Spleen (tissue), 13 donors: ENCODE measurements at places on chromosomes 6 and 20. TPM values are rescaled to one million over a fixed set of nuclear protein-coding genes. Genes with fewer than 3 reads are reported as not detected.

- peaks cover 68% of the 10 kb centered on the region for H3K36me3 ChIP-seq
- H3K27me3 ChIP-seq, result no peaks in the 10 kb centered on the region
- peaks cover 60% of the 10 kb centered on the region for H3K4me1 ChIP-seq
- no peak overlapping the region for H3K27ac ChIP-seq
These were observed 4.2 kb downstream of the SRSF3 start for GRCh38 chr6:36598326-36598725.

ARMH2 gene
- total RNA-seq, result not detected

PRICKLE4 gene
- total RNA-seq, result 12.4 TPM

DNA sequence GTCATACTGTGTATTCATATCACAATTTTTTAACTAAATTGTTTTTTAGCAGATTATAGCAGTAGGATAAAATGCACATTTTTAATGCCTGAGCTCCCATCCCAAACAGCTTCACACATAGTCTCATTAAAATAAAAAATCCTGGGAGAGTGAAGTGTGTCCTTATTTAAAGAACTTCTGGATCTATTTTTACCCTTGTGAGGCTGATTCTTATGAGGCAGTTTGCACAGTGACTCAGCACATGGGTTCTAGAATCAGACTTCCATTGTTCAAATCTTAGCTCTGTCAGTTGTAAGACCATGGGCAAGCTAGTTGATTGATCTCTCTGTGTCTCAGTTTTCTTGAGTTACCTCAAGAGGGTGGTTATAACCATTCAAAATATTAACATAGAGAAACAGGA, 72.3 kb downstream of the MACROD2 start:
- no peak for DNase-seq
- H3K27ac ChIP-seq, result no peak overlapping the region
- no peaks in the 10 kb centered on the region for H3K27me3 ChIP-seq
- no peaks in the 10 kb centered on the region for H3K4me1 ChIP-seq
- no peak overlapping the region for H3K4me3 ChIP-seq

MAP3K5 gene
- total RNA-seq, result 55.0 TPM

DNA sequence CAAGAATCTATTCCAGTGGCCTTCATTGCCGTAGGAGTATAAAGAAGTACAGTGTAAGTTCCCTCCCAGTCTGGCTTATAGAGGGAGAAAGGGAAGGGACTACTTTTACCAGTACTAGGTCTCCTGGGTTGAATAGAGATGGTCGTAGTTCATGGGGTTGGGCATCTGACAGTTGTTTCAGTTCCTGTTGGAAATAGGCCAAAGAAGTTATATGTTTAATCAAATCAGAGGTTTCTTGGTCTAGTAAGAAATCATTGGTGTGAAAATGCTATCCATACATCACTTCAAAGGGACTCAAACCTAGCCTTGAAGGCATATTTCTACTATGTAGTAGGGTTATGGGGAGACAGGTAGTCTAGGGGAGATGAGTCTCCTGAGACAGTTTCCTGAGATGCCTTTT, 45.6 kb upstream of the MAN1A1 start:
- H3K27ac ChIP-seq, result no peak overlapping the region
- H3K36me3 ChIP-seq, result no peaks in the 10 kb centered on the region
- no peak overlapping the region for H3K4me3 ChIP-seq
- no peaks in the 10 kb centered on the region for H3K4me1 ChIP-seq
